Stimulated activated naive CD8-positive, alpha-beta T cell treated with anti-CD3 and anti-CD28 coated beads, Interleukin-15, Interleukin-2, amounts not matched to agents 100 U/mL and 50 U/mL, for 24 hours (primary cell): ENCODE measurements at places on chromosomes 4 and X.

GRCh38 chrX:85828771-85829170 lies 218.6 kb downstream of the CHM start:
- DNase-seq, result no peak

DNA sequence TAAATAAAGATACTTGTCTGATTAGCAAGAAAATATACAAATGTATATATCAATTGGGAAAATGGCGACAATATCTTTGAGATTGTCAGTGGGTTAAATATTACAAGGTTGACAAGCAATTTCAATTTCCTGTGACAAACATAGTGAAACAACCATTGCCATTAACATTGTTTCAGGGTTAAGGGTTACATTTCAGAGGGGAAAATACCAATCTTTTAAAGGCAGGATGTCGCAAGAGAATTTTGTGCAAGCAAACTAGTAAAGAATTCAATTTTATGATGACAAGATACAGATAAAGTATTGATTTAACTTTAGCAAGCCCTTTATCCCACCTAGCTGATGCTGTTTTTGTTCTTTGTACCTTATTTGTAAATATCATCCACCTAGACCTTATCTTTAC lies 305.8 kb upstream of the GRIA3 start:
- DNase-seq, result no peak

GRCh38 chr4:147842573-147842972 lies 110.7 kb downstream of the ARHGAP10 start:
- no peak for DNase-seq

GRCh38 chr4:22345678-22346077 lies 170.2 kb downstream of the ADGRA3 start:
- DNase-seq, result no peak

GRCh38 chr4:143186649-143187048 lies 1.9 kb downstream of the USP38 start:
- DNase-seq, result no peak

GRCh38 chrX:130186651-130187050 lies 14.9 kb downstream of the RAB33A start:
- DNase-seq, result no peak

- DNase-seq, result no peak
Observed at GRCh38 chr4:110540982-110541451, 65.1 kb downstream of the ENPEP start.

- DNase-seq, result peak; percentile 10
Observed at GRCh38 chrX:53288189-53288588, 6.8 kb upstream of the IQSEC2 start.

- DNase-seq, result no peak
Observed at GRCh38 chrX:12819222-12819621, 28.0 kb downstream of the PRPS2 start.

DNA sequence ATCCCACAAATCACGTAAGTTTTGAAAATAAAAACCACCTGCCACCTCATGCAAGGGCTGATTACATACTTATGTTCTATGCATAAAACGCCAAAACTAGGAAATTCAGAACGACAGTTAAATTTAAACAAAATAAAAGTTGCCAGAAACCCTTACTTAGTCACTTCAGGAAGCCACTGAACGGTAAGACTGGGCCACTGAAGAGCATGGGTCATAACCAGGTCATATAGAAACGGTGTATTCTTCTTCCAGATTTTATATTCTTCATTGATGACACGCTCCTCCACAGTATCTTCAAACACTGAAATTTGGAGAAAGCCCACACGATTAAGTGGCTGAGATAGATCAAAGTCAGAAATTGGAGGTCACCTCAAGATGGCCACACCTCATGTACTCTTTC lies 1.2 kb downstream of the RBBP7 start:
- DNase-seq, result no peak

DNA sequence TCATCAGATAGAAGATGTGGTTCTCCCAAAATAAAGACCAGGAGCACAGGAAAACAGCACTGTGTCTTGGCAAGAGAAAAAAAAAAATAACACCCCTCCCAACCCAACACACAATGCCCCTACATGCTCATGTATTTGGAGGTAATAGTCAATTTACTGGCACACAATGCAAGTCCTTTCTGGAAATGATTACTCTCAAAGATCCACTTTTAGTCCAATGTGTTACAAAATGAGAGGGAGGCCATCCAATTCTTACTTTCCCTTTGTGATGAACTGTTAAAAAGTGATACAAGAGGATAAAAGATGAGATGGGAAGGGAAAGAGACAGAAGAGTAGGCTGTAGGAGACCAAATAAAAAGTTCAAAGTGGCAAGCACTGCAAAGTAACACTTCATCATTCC lies 180.3 kb upstream of the DKK2 start:
- no peak for DNase-seq

DNA sequence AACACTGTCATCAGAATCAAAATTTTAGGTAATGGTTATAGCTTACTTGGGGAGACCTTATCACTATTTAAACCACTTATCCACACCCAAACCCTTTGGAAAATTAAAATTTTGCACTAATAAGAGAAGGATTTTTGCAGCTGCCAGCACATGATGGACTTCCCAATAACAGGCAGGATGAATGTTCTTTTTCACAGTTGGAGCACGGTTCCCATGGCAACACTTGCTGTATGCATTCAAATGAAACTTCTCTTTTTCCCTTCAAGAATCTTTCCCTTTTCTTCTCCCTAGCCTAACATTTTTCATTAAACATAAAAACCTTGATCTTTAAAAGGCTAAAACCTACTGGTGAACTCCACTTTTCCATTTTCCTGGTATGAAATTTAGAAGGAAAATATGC lies 768.2 kb downstream of the KCTD8 start:
- DNase-seq, result no peak

DNA sequence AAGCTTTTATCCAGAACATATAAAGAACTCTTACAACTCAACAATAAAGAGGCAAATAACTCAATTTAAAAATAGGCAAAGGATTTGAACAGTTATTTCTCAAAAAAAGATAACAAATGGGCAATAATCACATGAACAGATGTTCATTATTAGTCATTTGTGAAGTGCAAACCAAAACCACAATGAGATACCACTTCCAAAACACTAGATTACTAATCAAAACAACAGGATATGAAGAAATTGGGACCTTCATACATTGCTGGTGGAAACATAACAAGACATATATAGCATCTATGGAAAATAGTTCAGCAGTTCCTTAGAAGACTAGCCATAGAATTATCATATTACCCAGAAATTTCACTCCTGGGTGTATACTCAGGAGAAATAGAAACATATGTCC lies 224.6 kb downstream of the FBXO8 start:
- no peak for DNase-seq

GRCh38 chr4:13968723-13969122 lies 341.2 kb upstream of the BOD1L1 start:
- DNase-seq, result no peak

DNA sequence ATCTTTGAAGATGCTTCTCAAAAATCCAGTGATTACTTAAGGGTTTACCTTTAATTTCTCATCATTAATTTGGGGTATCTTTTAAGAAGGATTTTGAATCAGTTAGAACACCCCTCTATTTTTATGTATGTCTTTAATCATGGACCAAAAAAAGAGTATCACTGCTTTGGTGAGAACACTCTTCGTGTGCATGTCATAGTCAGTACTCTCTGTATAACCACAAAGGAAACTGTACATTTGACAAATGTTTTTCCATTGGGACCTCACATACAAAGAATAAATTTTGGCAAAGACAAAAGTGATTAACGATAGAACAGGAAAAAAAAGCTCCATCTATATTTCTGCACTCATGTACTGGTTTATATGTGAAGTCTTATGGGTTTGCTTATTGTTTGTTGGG lies 31.3 kb downstream of the FAM241A start:
- no peak for DNase-seq

DNA sequence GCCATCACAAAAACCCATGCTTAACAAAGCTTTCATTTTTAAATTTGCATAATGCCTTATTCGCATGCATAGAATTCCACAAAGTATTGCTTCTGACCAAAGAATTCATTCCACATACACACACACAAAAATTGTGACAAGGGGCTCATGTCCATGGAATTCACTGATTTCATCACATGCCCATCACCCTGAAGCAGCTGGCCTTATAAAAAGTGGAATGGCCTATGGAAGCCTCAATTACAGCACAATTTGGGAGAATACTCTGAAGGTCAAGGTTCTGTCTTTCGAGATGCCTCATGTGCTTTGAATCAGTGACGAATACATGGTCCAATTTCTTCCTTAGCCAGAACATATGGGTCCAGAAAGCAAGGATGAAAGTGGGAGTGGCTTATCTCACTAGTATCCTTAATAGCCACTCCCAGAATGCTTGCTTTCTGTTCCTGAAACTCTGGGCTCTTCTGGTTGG lies 165.7 kb downstream of the KDR start:
- no peak for DNase-seq

DNA sequence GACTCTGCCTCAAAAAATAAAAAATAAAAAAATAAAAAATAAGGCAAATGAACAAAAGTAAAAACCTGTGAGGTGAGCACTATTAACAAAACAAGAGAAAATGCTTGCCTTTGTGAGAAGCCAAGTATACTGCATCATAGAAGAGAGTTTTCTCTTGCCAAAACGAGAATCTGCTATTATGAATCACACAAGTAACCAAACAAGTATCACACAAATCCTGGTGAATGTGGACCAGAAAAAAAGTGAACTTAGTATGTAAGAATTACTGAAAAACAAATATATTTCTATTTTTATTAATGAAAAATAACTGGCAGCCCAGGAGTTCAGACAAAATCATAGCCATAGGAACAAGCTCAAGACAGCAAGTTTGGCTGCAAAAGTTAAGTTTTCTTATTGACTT lies 193.5 kb downstream of the PDGFC start:
- no peak for DNase-seq

DNA sequence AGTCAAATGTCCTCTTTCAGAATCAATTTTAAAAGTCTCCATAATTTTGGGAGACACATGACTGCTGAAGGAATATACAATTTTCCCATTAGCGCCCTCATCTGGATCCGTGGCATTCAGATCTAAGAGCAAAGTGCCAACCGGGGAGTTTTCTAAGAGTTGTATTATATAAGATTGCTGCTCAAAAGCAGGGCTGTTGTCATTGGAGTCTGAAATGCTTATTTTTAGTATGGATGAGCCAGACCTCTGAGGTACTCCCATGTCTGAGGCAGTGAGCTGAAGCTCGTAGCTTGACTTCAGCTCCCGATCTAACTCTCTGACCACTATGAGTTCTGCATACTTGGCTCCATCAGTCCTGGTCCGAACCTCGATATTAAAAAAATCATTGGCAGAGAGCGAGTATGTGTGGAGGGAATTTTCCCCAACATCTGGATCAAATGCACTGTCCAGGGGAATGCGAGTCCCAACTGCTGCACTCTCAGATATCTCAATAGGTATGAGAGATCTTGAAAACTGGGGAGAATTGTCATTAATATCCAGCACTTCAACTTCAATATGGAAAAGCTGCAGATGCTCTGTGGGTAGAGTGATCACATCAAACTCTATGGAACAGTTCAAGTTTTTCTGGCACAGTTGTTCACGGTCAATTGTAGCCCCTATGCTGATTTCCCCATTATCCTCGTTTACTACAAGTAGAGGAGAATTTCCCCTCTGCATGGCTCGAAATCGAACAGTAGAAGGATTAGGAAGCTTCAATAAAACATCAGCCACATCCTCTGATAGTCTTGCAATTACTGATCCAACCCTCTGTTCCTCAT lies 917 bp downstream of the PCDH18 start:
- no peak for DNase-seq

- peak; percentile 90 for DNase-seq
Observed at GRCh38 chr4:1870328-1870577, 940 bp upstream of the NSD2 start.

DNA sequence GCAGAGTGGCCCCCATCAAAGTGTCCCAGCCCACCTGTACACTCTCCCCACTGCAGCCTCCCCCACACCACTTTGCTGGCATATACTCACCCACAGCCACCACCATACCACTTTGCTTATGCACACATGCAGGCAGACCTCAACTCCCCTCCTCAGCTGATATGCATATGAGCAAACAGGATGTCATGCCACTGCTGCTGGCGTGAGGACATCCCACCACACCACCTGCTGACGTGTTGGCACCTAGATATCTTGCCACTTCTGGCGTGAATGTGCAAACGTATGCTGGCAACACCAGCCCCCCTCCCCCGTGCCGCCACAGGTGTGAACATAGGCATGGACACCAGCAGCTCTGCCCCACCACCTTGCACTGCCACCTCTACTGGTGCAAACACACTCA lies 22.4 kb upstream of the MAGEA8 start:
- DNase-seq, result no peak

DNA sequence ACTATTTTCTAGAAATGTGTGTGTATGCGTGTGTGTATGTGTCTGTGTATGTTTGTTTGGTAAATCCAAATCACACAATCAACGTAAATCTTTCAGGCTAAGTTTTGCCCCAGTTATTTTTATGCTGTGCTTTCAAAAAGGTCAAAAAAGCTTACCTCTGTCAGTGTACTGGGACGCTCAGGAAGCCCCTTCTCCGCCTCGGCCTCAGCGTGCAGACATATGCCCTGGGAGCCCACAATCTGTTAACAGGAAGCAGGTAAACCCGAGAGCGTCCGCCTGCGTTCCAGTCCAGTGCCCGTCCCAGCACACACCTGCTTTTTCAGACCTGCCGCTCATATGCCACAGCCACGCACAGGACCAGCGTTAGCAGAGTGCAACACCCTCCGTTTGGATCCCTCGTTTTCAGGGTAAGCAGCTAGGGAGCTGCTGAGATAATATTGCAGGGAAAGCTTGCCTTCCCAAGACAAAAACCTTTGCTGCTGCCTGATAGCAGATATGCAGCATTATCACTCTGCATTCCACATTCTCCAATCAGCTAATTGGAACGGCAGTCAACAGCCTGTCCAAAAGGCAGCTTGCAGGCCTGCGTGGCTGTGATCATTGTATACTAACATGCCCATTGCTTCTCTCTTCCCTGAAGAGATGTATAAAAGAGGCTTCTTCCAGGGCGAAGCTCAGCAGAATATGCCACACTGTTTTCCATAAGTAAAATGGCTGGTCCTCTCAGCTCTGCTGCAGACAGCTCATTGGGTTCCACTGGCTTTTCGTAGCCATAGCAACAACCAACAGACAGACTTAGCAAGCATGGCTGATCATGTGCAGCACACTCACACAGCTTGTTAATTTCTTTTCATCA lies at the start of gene SORBS2:
TSS of gene SORBS2 (minus strand) at position 686 of the 856 bp plus-strand sequence. CDS start 121,623 bp downstream, outside the sequence.
- DNase-seq, result no peak

DNA sequence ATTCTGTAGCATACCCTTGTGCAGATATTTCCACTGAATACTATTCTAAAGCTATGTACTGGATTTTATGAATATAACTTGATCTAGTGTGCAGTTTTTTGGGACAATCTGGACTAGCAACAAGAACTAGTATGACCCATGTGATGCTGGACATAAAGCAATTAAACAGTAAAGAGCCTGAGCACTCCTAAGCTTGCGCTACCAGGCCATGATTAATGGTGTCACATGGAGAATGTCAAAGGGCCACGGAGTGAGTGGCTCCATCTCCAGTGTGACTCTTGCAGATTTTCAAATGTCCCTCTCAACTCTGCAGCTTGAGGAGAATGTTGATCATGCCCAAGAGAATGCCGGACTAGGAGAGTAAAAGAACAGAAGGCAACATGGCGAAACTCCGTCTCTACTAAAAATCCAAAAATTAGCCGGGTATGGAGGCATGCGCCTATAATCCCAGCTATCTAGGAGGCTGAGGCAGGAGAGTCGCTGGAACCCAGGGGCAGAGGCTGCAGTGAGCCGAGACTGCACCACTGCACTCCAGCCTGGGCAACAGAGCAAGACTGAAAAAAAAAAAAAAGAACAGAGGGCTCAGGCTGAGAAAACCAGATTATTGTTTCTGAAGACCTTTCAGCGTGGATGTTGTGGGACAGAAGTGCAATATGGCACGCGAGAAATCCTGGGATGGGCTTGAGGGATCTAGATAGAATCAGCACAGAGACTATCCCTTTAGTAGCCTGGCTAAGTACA lies 45.0 kb downstream of the TIGD2 start:
- no peak for DNase-seq
